ENCODE measurements at places on chromosomes 5 and 9. TPM values are rescaled to one million over a fixed set of nuclear protein-coding genes. Genes with fewer than 3 reads are reported as not detected.

IL13 gene
- total RNA-seq = not detected

DNA sequence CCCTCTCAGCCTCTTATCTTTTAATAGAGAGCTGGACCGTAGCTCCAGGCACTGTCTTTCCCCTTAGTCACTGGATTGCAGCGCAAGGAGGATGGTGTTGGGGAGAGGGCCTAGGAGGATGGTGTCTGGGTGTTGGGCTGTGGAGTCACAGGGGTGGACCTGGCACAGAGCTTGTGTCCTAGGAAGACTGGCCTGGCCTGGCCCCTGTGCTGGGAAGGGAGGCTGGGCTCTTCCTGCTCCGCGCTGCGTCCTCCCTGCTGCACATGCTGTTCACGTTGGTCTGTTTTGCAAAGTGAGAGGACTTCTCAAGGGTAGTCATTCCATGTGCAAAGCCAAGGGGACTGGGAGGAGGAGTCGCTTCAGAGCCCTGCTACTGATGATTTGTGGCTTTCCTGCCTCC is 123.9 kb downstream of the EHMT1 start:
- no peak overlapping the region for H3K27ac ChIP-seq
- no peak for DNase-seq
- no peak overlapping the region for H3K4me3 ChIP-seq
- H3K27me3 ChIP-seq = no peaks in the 10 kb centered on the region
- H3K36me3 ChIP-seq = 0 out of 2 replicates have a peak, but pooled peaks cover 1% of the 10 kb centered on the region

DNA sequence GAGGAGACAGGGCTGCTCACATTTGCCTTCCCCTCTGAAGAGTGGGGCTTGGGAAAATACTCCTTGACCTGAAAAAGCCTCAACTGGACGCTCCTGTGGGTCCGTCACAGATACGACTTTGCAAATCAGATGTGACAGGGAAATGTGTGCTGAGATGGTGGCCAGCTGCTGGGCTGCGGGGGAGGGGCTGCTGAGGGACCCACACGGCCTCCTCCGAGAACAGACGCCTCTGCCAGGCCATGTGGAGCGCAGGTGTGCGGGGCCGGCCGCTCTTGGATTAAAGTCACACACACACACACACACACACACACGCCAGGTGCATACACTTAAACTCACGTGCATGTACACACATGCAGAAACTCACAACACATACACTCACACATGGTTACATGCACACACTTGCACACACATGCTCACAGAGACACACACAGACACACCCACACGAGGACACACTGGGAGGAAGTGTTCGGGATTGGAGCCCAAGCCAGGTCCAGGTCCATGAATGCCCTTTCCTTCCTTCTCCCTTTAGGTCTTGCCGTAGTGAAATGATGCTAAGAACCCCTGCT is 167.4 kb downstream of the GAPVD1 start:
- no peak overlapping the region for H3K4me3 ChIP-seq
- H3K36me3 ChIP-seq = no peaks in the 10 kb centered on the region
- no peaks in the 10 kb centered on the region for H3K27me3 ChIP-seq
- DNase-seq = no peak
- no peak overlapping the region for H3K27ac ChIP-seq

DNA sequence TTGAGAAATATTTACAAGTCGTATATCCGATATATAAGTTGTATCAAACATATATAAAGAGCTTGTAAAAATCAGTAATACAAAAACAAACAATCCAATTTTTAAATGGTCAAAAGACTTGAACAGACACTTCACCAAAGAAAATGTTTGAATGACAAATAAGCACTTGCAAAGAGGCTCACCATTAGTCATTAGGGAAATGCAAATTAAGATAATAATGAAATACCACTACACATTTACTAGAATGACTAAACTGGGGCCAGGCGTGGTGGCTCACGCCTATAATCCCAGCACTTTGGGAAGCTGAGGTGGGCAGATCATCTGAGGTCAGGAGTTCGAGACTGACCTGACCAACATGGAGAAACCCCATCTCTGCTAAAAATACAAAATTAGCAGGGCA is 134.6 kb upstream of the HAND1 start:
- no peak for DNase-seq
- H3K4me1 ChIP-seq = peaks cover 19% of the 10 kb centered on the region
- H3K36me3 ChIP-seq = no peaks in the 10 kb centered on the region

DNA sequence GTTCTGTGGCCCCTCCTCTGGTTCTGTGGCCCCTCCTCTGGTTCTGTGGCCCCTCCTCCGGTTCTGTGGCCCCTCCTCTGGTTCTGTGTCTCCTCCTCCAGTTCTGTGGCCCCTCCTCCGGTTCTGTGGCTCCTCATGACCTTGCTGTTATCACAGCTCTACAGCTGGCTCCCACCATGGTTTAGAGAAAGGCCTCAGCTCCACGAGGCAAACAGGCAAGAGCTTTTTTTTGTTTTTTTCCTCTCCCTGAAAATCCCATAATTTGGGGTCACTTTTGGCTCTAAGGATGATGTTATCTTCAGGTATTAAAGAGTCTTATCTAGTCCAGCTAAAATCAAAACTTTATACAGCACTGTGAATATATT is 31.8 kb downstream of the C5orf15 start:
- no peak overlapping the region for H3K27ac ChIP-seq
- no peaks in the 10 kb centered on the region for H3K36me3 ChIP-seq
- no peak for DNase-seq
- H3K4me3 ChIP-seq = no peak overlapping the region

GRCh38 chr9:136921718-136922117 is 22.8 kb downstream of the FBXW5 start:
- H3K27ac ChIP-seq = no peak overlapping the region
- peaks cover 5% of the 10 kb centered on the region for H3K36me3 ChIP-seq
- H3K4me3 ChIP-seq = no peak overlapping the region
- no peak for DNase-seq
